RWPE2 (cell line): ENCODE measurements at places on chromosomes 3 and 15.

DNA sequence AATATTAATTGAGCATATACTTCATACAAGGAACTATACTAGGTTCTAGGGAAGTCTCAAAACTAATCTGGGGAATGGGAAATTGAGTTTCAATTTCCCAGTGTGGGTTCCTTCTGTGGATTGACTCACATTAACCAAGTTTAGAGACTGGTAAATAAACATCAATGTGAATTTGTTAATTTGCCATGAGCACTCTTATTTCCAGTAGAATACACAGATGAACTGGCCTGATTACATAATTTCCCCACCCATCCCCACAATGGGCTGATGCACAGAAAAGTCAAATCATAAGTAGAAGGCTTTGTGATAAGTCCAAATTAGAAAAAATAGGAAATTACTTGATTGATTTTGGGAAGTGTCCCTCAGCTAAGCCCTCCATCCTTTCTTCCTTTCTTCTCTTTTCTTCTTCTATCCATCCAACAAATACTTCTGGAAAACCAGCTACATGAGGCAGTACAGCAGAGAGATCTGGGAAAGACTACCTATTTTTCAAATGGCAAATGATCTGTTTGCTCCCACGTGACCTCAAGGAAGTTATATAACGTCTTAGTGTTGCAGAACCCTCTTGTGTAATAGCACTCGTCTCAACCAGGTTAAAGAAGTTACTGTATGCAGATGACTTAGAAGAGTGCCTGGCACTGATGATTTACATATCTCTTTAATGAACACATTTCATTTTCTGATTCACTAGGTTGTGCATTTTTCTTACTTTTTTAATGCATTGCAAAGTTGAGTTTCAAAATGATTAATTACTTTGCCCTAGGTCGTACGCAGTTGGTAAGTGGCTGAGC, 312.3 kb downstream of the SV2B start:
- DNase-seq = no peak

GRCh38 chr3:152391671-152392070, 122.9 kb downstream of the MBNL1 start:
- DNase-seq = no peak

DNA sequence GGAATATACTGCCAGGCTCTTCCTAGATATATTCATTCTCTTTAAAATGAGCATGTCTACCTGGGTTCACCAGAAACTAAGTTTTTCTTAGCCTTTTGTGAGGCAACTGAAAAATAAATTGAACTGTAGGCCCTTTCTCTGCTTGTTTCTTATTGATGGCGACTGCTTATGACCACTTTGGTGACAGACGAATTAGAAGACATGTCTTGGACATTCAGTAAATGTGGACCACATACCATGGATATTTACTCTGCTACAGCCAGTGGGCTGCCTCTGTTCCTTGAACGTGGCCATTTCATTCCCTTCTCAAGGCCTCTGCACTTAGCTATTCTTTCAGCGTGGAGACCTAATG, 603 bp upstream of the SELENOK start:
- DNase-seq = no peak

DNA sequence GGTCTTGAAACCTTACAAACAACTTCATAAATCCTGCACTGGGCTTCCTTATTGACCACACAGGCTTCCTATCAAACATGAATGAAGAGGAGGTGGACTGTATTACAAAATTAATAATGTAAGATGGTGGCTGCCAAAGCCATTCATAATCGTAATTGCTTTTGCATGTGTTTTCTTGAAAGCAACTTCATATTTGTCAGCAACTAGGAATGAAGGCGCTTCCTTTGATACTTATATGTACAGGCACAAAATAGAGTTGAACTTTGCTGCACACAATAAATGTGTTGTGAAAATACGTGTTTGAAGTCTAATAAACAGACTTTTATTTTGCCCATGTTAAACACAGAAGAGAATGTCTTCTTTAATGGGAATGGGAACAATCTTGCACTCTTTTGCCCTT, 72.1 kb upstream of the OXTR start:
- no peak for DNase-seq

GRCh38 chr15:29528276-29528675, 258.7 kb upstream of the NSMCE3 start:
- no peak for DNase-seq

- no peak for DNase-seq
These were observed 657 bp downstream of the PATL2 start for GRCh38 chr15:44710236-44711095.

DNA sequence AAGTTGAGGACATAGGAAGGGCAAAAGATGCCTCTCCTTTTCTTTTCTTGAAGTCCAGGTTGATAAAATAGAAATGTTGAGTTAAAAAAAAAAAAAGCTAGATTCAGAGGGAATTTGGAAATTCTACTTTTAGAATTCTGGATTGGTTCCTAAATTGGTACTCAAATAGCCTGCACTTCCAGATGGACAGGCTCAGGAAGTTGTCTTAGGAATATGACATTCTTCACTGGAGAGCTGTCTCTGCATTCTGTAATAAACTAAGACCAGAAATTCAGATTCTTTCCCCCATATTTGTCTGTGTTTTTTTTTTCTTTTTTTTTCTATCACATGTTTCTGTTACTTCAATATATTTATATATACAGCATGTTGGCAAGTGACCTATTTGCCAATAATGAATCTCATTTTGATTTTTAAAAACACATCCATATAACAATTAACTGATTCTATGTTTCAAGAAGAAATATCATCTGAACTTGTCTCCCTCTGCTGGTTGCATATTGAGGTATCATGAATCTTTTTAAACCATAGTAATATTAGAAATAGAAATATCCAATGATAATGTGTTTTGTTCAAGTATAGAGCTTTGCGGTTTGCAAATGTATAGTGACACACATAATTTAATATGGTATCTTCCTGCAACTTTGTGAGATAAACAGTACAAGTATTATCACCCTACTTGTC, 8.5 kb upstream of the LSAMP start:
- DNase-seq = no peak

GRCh38 chr15:40388941-40389823, 6.7 kb downstream of the KNSTRN start:
- DNase-seq = no peak

DNA sequence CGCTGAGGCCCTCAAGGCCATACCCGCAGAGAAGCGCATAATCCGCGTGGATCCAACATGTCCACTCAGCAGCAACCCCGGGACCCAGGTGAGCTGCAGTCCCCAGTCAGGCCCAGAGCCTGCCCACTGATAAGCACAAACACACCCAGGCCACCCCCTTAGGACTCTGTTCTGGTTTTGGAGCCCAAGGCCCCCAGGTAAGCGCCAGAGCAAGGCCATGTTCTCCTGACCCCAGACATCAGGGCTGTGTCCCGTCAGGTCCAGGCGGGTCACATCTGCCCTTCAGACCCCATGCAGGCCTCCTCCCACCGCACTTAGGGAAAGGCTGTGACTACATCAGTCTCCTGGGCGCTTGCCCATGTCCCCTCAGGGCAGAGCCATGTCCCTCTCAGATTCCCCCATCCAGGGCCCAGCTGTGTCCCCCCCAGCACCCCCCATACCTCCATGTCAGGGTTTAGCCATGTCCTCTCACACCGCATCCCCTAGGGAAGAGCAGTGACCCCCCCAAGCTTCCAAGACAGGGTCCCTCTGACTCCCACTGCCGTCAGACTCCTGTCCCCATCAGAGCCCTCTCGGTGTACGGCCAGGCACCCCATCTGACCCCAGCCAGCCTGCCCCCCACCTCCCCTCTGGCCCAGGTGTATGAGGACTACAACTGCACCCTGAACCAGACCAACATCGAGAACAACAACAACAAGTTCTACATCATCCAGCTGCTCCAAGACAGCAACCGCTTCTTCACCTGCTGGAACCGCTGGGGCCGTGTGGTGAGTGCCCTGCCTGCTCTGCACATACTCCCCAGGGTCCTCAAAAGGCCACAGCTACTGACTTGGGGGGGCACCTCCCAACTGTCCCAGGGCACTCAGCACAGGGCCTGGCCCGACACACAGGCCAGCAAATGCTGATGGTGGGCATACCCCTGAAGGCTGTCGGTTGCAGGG, 1.6 kb downstream of the PARP3 start:
- DNase-seq = peak; percentile 42

DNA sequence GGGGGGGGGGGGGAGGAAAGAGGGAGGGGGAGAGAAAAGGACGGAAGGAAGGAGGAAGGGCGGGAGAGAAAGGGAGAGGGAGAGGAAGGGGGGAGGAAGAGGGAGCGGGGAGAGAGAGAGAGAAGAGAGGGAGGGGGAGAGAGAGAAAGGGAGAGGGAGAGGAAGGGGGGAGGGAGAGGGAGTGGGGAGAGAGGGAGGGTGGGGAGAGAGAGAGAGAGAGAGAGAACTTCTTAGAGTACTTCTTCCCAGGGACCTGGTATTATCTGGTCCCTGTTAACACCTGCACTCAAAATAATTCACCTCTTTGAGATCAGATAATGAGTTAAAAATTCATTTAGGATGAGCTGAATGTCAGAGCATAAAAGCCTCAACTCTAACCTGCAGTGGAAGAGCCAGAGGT, 1.1 kb downstream of the SEC13 start:
- no peak for DNase-seq

GRCh38 chr3:187770224-187770623, 25.0 kb upstream of the BCL6 start:
- no peak for DNase-seq

- DNase-seq = no peak
These were observed 15.0 kb downstream of the INTS14 start for GRCh38 chr15:65595960-65596359.

DNA sequence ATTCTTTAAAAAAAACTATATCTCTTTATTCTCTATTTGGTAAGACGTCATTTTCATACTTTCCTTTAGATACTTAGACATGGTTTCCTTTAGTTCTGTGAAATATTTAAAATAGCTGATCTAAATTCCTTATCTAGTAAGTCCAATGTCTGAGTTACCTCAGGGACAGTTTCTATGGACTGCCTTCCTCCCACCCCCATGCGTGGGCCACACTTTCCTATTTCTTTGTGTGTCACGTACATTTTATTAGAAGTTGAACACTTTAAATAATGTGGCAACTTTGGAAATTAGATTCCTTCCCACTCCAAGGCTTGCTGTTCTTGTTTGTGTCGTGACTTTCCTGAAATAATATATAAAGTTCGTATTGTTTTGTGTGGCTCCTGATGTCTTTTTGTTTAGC, 260.7 kb downstream of the EDEM1 start:
- no peak for DNase-seq

GRCh38 chr3:31980530-31981205, 394 bp downstream of the OSBPL10 start:
- DNase-seq = peak; percentile 67

DNA sequence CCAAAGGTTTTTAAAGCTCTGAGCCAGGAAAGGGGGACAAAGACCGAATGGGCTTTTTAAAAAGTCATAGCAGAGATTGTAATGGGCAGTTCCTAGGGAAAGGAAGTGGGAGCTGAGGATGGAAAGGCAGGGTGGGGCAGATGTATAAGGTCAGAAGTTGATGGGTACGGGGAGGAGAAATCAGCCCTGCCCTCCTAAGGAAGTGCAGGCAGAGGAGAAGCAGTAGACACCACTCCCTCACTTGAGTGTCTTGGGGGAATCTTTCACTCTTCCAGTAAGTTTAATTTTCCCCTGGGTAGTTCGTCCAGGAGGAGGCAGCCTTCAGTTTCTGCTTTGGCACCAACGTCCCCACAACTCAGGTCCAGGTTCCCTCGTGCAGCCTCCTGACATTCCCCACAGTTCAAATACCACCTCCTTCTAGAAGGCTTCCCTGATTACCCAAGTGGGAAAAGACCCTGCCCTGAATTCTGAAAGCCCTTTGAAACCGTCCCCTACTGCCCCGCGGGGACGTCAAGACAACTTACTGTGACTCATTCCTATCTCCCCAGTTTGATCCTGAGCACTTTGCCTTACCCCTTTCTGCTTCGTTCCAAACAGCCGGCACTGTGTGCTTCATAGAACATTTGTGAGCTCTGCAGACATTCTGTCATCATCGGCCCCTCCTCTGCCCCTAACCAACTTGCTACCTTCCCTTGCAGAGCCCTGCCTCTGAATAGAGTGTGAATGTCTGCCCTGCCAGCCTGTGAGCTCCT, 14.3 kb upstream of the SRP14 start:
- no peak for DNase-seq

DNA sequence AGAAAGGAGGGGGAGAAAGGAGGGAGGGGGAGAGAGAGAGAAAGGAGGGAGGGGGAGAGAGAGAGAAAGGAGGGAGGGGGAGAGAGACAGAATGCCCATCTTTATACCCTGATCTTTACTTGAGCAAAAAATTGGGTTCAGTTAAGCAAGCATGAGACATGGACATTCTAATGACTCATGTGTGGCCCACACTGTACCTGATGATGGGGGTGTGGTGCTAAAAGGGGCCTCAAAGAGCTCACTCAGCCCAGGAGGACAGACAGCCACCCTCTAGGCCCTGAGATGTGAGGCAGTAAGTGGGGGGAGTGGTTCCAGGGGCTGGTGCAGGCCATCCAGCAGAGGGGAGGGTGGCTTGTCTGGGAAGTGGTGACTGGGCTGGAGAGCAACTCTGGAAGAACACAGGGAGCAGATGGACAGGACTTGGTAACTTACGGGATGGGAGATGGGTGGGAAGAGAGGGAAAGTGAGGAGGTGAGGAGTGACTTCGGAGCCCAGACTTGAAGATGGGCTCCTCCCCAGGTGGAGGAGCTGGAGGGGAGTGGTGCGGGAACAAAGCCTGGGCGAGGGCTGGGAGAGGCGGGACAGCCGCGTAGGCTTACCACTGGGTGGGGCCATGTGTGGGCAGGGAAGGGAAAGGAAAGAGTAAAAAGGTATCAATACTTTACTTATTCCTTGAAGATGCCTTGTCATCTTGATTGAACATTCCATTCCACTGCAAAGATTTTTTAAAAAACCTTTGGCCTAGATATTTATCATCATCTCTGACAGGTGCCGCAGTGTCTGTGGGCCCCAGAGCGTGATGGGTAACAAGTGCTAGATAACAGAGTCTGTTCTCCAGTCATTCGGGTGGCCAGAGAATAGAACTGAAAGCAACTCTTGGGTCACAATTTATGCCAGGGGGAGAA, 32.3 kb downstream of the TSPAN3 start:
- DNase-seq = no peak

DNA sequence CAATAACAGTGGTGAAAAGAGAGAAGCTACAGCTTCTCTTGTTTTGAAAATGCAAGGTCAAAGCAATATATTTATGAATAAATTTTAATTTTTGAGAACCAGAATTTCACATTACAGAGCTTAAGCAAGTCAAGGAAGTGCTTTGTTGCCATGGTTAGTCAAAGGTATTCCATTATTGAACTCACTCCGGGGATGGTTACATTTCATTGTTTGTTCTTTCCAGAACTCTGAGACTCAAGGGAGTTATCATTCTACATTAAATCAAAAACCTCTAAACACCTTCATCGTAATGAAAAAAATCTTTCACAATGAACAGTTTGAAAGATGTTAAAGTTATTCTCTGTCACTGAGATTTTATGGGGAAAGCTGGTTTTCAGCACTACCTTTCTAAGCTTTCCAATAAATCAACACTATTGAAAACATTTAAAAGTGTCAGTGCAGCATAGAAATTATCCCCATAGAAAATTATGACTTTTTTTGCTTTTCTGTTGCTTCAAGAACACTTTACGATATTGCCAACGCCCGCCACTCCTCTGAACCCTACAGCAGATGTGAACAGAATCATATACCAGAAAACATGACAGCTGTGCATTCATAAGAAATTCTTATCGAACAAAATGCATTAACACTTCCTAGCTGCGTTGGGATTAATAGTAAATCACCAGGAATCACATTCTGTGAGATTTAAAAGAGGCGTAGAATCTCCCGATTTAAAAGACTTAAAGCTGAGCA, 83.0 kb downstream of the OTOL1 start:
- DNase-seq = no peak
